Upper lobe of left lung (tissue), 6 donors: ENCODE measurements at places on chromosomes 1 and 21. TPM values are rescaled to one million over a fixed set of nuclear protein-coding genes. Genes with fewer than 3 reads are reported as not detected.

Gene ZFP69
- total RNA-seq: 1.3 TPM

Gene VANGL2
- total RNA-seq: 3.3 TPM

Gene LCE1D
- total RNA-seq: not detected

Gene KRTAP19-3
- total RNA-seq: not detected

Gene AQP10
- 0.15 TPM for total RNA-seq

Gene APOBEC4
- 0.33 TPM for total RNA-seq

Gene LRRC71
- total RNA-seq: 7.7 TPM

Gene PLA2G2C
- 0.30 TPM for total RNA-seq

Gene LRRC3
- 4.6 TPM for total RNA-seq

Gene EXTL2
- total RNA-seq: 7.2 TPM

- DNase-seq: no peak
Observed at GRCh38 chr1:227790034-227790400, 25.5 kb upstream of the PRSS38 start.

DNA sequence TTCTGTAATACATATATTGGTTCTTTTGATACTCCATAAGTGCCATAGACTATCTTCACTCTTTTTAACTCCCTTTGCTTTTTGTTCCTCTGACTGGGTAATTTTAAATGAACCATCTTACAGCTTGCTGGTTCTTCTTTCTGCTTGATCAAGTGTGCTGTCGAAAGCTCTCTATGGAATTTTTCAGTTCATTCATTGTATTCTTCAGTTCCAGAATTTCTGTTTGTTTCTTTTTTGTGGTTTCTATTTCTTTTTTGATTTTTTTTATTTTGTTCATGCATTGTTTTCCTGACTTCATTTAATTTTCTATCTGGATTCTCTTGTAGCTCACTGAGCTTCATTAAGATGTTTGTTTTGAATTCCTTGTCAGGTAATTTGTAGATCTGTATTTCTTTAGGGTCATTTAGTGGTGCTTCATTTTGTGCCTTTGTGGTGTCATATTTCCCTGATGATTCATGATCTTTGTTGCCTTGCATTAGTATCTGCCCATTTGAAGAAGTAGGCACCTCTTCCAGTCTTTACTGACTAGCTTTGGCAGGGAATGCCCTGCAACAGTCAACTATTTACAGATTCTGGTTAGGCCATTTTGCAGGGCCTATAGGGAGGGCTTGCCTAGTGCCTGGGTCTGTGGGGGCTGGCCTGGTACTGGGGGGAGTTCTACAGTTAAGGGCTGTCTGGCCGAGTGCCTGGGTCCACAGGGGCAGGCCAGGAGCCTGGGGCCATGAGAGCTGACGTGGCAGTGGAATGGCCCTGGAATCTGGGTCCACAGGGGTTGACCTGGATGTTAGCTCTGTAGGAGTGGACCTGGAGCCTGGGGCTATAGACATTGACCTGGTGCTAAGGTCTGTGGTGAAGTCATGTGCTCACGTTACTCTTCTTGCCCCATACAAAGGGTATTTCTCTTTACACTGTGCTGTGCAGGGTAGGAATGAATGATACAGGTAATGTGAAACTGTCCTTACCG is 89.7 kb downstream of the MAGI3 start:
- no peak for DNase-seq

GRCh38 chr1:33500547-33500946 is 28.1 kb downstream of the ZSCAN20 start:
- DNase-seq: no peak

- DNase-seq: no peak
Observed at GRCh38 chr1:172431204-172431603, 10.7 kb downstream of the C1orf105 start.

DNA sequence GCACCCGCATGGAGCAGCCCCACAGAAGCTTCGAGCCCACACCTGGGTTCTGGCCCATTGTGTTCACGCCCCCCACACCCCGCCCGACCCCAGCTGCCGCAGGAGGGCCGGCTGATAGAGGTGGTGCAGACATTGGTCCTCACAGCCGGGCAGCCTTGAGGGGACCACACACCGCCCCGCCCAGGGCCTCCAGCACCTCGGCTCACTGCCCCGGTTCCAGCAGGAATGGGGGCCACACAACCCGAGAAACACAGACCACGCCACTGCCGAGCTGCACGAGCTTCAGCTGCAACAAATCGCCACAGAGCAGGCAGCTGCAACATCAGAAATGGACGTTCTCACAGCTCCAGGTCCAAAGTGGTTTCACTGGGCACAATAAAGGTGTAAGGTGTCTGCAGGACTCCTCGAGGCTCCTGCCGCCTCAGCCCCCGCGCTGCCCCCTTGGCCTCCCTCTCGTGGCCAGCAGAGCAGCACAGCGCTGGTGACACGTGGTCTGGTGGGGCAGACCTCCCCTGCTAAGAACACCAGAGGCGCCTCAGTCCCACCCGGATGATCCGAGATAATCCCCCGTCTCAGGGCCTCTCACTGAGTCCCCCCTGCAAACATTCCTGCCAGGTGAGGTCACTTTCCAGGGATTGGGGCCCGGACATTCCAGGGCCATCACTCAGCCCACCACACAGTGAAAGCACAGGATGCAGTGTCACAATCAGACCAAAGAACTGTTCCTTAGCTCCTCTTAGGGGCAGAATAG is 62.3 kb upstream of the ADARB1 start:
- DNase-seq: no peak

GRCh38 chr21:15054089-15054488 is 10.7 kb downstream of the NRIP1 start:
- DNase-seq: no peak

- peak; percentile 45 for DNase-seq
Observed at GRCh38 chr21:34022627-34023335, 50.6 kb upstream of the MRPS6 start.

DNA sequence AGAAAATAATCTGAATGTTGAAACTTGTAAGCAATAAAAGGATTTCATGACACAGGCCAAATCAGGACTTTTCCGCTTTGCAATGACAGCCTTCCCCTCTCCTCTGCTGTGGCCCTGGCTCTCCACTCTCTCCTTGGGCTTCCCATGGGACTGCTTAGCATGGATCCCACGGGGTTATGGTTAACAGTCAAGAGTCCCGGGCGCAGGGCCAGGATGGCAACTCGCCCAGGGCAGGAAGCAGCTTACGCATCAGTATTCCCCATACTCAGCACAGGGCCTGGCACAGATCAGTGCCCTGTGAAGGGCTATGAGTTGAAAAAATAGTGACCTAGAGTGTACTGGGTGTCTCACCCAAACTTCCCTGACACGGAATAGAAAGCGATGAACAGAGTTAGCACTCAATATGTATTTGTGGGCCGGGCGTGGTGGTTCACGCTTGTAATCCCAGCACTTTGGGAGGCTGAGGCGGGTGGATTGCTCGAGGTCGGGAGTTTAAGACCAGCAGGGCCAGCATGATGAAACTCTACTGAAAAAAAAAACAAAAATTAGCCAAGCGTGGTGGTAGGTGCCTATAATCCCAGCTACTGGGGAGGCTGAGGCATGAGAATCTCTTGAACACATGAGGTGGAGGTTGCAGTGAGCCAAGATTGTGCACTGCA is 29.1 kb upstream of the GRHL3 start:
- peak; percentile 94 for DNase-seq

GRCh38 chr1:15345705-15346345 is 63.9 kb upstream of the EFHD2 start:
- DNase-seq: no peak

DNA sequence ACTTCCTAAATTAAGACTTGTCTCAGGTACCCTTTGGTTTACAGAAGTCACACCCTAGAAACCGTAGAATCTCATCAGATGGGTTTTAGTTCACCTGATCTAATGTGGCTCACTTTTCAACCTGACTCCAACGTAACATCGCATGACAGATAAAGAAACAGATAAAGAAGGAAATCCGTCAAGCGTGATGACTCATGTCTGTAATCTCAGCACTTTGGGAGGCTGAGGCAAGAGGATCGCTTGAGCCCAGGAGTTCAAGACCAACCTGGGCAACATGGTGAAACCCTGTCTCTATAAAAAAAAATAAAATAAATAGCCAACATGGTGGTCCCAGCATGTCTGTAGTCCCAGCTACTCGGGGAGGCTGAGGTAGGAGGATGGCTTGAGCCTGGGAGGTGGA is 97.3 kb downstream of the SPSB1 start:
- DNase-seq: no peak

- DNase-seq: no peak
Observed at GRCh38 chr1:247895976-247896375, 589 bp downstream of the OR2W3 start.

DNA sequence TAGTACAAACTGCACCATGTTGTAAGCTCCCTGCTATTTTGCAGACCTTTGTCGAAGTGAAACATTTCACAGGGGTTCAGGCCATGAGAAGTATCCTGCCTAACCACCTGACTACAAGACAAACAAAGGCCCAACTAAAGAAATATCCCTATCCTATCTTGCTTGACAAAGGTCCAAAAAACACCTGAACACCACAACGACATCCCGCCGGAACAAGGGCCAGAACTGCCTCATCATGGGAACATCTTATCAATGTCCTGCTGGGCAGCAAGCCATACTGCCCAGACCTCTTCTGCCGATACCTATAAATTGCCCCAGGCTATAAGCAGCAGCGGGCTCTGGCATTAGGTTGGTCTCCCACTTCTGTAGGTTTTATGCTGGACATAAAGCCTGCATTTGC is 12.3 kb downstream of the MYSM1 start:
- no peak for DNase-seq

DNA sequence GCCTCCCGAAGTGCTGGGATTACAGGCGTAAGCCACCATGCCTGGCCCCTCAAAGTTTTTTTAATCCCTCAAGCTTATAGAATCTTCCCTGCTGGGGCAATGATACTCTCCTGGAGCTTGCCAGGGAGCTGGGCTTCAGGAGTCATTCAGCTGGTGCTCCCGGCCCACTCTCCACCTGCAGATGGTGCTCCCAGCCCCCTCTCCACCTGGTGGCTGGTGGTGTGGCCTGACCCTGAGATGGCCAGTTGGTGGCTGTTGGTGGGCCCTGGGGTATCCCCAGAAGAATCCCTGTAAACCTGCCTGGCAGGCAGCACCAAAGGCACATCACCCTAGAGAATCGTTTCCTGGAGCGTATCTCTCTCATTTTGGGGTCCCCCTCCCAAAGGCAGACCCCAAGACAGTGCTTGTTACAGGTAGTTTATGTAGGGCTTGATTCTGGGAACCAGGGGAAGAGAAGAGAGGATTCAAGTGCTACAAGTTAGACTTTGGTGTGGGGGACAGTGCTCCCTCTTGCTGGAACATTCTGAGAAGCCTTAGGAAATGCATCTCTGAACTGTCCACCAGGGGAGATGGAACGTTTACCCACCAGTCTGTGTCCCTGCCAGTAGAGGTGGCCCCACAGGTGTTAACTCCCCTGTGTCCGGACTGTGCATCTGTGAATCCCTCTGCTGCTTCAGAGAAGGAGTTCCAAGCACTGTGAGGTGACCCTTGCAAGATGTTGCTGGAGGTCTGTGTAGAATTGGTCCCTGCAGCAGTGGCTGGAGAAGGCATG is 29.1 kb upstream of the ACTL8 start:
- DNase-seq: no peak

DNA sequence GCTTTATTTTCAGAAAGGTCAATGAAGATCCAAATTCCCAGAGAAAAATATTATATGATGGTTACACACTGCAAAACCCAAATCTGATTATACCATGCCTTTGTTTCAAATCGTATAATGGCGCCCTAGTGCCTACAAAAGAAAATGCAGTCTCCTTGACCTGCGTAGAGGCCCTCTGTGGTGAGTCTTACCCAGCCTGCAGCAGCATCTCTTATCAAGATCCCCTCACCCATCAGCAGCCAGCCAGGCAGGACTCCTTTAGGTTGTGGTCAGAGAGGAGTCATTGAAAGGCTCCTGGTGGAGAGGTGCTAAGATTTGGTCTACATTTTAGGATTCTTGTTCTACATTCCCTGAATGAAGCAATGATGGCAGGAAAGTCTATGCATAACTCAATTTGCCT is 23.7 kb upstream of the DAB1 start:
- DNase-seq: no peak

- DNase-seq: peak; percentile 69
Observed at GRCh38 chr1:2194319-2194897, at the start of gene FAAP20. Gene FAAP20 (minus strand): TSS chr1:2194772. CDS start chr1:2194749, 23 bp downstream.

- DNase-seq: no peak
Observed at GRCh38 chr1:231971397-231972110, 345.0 kb downstream of the DISC1 start.
